ENCODE measurements at places on chromosomes 5 and 9.

DNA sequence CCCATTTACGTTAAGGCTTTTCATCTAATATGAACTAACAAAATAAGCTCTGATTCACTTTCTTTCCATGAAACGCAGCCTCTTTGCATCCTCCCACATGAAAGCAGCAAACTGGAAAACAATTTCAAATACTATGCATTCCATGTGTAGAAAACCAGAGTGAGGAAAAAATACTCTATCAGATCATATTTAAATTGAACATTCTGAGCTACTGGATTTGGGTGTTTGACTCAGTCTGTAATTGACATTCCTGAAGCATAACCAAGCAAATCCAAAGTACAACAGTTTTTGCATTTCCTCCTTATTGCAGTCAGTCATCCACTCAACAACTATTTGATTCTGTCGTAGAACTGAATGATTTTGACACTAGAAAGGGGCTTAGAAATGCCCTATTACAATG lies 399.1 kb upstream of the NMUR2 start:
- no peak for DNase-seq

- DNase-seq, result no peak
These were observed 22.5 kb downstream of the TNIP1 start for GRCh38 chr5:151058301-151058700.

DNA sequence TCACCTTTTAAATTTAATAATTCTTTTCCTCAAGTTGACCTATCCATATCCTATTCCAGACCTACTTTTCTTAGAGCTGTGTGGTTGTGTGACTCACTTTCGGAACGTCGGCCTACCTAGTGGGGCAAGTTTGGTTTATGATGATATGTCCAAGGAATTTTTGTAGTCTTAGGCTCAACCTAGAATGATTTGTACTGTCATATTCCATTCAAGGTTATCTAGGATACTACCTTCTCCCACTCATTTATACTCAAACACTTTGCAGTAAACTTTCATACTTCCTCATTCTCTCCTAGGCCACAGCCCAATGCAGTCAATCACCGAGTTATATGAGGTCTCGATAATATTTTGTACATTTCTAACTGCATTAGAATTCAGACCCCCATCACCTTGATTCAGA lies 61.9 kb downstream of the PIK3R1 start:
- DNase-seq, result no peak

GRCh38 chr9:110850401-110851135 lies 182.0 kb downstream of the MUSK start:
- no peak for DNase-seq

GRCh38 chr5:138605254-138605972 lies 30.2 kb upstream of the HSPA9 start:
- no peak for DNase-seq

GRCh38 chr9:112278152-112278551 lies 55.3 kb downstream of the PTBP3 start:
- no peak for DNase-seq

- DNase-seq, result no peak
These were observed 16.0 kb downstream of the CXXC5 start for GRCh38 chr5:139664086-139664693.

GRCh38 chr9:136240941-136241340 lies 4.7 kb downstream of the QSOX2 start:
- DNase-seq, result no peak
